Kasumi-1 (cell line): ENCODE measurements at places on chromosomes 2 and 18.
A peak's percentile ranks its signal among the peaks of the same experiment; 100 is the strongest.

DNA sequence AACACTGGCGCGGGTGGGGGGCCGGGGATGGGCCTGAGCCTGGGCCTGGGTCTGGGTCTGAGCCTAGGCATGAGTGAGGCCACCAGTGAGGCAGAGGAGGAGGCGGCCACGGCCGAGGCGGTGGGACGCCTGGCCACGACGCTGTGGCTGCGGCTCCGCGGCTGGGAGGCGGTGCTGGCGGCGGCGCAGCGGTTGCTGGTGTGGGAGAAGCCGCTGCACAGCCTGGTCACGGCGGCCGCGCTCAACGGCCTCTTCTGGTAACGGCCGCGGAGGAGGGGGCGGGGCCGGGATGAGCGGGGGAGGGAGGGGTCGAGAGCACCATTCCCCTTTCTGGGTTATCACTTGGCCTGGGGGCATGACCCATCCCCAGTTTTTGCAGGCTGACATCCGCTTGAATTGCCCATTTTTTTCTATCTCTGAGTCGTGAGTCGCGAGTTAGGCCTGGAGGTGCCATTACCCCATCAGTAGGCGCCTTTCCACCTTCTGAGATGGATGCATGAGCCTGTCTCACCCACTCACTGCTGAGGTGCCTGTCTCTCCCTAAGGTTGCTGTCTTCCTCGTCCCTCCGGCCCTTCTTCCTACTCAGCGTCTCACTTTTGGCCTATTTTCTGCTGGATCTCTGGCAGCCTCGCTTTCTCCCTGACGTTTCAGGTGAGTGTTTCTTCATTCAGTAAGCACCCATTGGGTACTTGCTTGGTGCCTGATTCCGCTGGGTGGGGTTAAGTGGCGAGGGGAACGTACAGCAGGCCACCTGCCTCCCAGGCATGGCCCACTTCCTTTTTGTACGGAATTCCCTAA, 501 bp downstream of the RETREG2 start:
- DNase-seq = no peak

- no peak for DNase-seq
These were observed 84.3 kb downstream of the FANCL start for GRCh38 chr2:58156780-58157179.

DNA sequence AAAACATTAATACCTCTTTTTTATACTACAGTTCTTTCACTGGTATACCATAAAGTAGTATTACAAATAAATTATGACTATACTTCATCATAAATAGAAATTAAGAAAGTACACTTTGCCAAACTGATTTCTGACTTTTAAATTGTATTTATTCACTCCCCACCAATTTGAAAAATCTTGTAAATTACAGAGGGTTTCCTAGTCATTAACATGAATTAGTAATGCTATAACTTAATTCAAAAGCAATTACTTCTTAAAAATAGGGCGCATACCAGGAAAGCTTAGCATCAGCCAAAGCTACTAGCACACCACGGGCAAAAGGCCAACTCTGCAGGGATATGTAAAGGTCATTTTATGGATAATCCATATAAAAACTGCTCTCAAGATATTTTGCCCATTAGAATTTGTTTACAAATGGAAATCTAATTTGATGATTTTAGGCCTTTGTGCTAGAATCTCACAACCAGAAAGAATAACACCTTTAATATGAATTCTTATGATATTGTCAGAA, 142.3 kb downstream of the PIGN start:
- DNase-seq = no peak

GRCh38 chr2:83827618-83828017, 631.5 kb downstream of the SUCLG1 start:
- peak; percentile 13 for DNase-seq

DNA sequence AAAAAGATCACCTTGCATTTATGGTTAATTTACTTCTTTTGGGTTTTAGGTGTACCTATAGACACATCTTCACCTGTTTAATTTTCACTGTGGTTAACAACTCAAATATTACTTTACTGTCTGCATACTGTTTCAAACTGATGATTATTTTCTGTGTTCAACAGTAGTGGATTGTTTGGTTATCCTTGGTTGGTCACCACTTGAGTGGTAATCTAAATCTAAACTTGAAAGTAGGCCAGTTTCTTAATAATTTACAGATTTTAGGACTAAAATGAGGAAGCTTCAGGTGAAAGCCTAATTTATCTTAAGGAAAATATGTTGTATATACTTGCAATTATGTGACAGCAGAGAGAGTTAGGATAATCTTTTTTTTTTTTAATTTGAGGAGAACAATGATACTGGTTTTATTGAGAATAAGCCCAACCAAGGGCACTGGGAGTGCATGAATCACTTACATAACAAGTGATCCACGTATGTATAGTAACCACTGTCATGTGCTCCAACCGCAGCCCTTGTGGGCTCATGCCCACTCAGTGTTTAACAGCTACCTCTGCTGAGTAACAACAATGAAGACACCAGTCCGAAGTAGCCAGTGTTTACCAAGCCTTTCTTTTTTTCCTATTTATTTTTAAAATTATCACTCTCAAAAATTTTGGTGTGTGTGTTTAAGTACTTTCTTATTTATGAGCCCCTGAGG, 31.0 kb upstream of the WDSUB1 start:
- no peak for DNase-seq

DNA sequence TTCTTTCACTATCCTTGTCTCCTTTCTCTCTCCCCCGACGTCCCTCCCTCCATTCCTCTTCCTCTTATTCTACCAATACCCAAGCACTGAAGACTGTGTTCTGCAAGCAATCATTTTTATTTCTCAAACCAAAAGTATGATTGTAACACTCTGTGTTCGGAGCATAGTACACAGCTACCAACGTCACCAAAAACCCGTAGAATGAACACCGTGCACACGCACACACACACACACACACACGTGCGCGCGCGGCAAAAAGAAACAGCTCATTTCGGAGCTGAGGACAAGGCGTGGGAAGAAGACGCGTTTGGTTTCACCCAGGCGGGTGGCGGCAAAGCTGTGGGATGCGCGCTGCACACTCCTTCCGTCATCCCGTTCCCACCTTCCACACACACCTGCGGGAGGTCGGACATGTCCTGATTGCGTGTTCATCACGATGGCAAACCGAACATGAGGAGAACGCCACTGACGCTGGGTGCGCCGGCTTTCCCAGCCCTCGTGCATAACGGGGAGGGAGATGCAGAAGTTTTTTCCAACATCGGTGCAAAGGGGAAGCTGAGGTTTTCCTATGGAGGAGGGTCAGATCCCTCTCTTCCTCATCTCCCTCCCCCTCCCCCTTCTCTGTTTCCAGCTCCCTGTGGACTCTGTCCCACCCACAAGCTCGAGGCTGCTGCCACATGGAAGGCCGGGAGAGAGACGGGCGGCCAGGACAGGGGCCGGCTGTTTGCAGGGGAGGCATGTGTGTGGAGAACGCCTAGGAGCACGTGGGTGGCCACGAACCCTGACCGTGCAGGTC, 20.4 kb downstream of the MBP start:
- DNase-seq = peak; percentile 47

- DNase-seq = no peak
These were observed 10.3 kb downstream of the SAP130 start for GRCh38 chr2:128017561-128017960.

GRCh38 chr2:72826156-72826477, 284 bp upstream of the EXOC6B start:
- DNase-seq = no peak

- no peak for DNase-seq
These were observed 103.6 kb upstream of the CELF4 start for GRCh38 chr18:37668971-37669747.

- no peak for DNase-seq
These were observed 39.6 kb downstream of the ZEB2 start for GRCh38 chr2:144480285-144480684.

DNA sequence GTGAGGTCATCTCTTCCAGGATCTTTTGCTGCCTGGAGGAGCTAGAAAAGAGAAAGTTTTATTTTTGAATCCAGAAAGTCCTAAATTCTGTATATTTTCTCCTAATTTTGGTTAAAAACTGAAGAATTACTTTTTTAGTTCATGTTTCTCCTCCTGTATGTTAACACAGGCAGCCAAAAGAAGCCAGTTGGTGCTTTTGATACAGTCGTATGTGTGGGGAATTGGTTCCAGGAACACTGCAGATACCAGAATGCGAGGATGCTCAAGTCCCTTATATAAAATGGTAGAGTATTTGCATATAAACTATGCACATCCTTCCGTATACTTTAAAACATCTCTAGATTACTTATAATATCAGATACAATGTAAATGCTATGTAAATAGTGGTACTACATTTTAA, 22.6 kb upstream of the ADAM23 start:
- DNase-seq = no peak

DNA sequence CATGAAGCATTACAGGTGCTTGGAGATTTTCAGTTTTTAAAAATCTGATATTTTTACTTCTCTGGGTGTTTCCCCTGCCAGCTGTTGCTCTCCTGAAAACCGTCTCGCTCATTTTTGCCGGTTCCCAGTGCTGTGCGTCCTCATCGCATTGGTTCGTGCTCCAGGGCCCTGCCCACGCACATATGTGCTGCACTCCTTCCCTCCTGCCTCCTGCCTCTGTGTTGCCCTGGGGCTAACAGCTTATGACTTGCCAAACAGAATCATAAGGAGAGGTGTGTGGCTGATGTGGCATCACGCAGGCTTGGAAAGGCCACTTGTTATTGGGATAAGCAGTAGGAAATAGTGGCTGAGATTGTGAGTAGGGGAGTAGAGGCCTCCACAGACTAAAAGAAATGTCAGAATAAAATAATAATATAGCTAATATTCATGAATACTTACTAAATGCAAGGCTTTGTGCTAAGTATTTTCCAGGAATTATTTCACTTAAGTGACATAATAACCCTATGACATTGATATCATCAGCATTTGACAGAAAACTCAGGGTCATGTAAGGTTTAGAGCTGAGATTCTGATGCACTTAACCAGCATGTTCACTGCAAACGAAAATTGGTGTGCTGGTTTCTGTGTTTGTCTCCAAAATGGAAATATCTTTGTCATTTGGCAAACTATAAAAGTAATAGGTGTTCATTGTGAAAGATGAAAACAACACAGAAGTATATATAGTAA, 53.5 kb downstream of the SLC4A1AP start:
- no peak for DNase-seq

GRCh38 chr2:229300790-229301189, 29.7 kb upstream of the PID1 start:
- no peak for DNase-seq

GRCh38 chr2:38626326-38627035, 23.8 kb upstream of the HNRNPLL start:
- no peak for DNase-seq

GRCh38 chr2:6923319-6923718, 6.1 kb downstream of the RNF144A start:
- DNase-seq = no peak

GRCh38 chr2:202530038-202530437, 104.7 kb upstream of the FAM117B start:
- DNase-seq = no peak

DNA sequence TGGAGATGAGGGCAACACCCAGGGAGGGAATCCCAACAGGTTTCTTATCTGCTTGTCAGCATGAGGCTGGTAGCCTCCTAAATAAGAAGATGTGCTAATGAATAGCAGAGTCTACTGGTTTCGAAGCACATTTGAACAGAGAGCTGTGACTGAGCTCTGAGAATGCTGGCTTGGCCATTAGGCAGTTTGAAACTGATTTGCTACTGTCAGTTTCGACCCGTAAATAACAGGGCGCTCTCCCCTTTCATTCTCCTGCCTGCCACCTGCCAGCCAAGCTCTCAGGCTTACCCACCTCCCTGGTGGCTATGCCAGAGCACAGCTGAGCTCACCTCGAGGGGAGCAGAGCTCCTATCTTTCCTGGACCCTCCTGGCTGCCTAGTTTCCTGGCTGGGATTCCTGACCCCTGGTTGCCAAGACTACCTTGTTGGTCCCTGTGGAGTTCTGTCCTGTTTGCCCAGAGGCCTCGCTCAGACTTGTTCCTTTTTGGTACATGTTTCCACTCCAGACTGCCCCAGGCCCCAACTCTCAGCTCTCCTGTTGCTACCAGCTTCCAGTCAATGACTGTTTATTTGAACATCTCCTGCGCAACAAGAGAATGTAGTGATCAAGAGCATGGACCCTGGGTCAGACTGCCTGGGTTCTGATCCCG, 102.3 kb upstream of the ALPP start:
- no peak for DNase-seq

DNA sequence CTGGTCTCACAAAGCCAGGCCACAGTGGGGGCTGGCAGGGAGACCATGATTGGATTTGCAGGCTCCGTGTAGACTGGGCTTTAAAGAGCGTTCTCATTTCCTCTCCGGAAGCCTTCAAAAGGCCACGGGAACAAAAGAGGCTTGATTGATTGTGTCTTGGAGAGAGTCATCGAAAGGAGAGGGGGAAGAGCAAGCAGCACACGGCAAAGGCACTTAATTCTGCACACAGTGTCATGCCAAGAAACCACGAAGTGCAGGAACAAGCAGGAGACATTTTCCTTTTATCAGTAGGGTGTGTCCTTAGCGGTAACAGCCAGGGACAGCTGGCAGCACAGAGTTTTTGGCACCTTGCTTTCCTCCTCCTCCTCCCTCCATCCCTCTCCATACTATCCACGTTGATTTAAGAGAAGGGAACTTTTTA, 47.7 kb downstream of the GLI2 start:
- no peak for DNase-seq

DNA sequence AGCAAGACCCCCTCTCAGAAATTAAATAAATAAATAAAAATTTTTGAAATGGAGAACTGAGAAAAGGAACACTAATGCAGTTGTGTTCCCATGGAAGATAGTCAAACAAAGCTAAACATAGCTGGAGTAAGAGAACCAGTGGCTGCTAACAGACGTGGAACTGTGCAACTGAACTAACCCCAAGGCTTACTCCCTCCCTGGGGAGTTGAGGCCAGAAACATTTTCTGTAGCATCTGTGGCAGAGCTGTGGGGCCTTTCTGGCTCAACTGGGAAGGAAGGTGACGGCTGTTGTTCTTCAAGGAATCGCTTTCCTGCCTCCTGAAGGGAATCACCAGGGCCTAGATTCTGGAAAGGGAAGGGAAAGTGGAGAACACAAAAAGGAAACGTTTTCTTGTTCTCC, 53.9 kb upstream of the B3GNT2 start:
- peak; percentile 6 for DNase-seq

DNA sequence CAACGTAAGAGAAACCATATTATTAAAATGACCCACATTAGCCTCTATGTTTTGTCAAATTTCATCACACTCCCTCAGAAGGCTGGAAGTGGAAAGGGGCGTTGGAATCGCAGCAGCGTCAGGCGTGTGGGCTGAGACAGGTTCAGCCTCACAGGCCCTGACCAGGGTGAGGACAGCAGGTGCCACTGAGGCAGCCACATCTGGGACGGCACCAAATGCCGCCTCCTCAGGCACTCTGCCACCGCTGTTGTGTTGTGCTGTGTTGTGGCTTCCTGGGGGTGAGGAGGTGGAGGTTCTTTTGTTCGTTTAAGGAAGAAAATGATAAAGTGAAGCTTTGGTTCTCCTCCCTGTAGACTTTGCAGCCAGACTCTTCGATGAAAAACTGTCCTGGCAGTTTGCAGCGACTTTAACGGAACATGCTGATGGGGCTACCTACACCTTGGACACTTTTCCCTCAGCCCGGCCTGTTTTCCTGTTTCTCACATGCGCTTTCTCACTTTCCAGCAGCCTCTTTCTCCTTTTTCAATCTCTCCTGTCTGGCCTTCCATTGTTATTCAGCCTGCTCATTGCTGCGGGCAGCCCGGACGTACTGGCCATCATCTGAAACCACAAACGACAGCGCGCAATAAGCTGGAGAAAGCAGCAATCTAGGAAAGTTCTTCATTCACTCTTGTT, 44.9 kb upstream of the SALL3 start:
- no peak for DNase-seq

GRCh38 chr2:203857656-203858055, 9.9 kb upstream of the CTLA4 start:
- no peak for DNase-seq
